Activated CD4-positive, alpha-beta T cell treated with anti-CD3 and anti-CD28 coated beads for 36 hours (primary cell): ENCODE measurements at places on chromosomes 13 and 19. TPM values are rescaled to one million over a fixed set of nuclear protein-coding genes. Genes with fewer than 3 reads are reported as not detected.

The NLRP9 gene
- not detected for total RNA-seq

DNA sequence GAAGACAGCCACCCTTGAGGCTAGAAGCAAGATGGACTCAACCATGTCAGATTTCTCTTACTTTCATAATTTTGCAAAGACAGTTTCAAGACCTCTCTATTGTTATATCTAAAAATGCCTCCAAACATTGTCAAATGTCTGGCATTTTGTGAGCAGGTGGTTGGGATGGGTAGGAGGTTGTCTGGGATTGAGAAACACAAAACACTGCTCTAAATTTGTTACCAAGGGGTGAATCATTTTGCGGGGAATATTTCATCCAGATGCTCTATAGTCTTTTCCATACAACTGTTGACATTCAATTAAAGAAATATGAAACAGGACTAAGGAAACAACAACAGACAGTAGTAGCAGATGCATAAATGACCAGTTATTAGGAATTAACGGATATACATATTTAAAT, 208.2 kb downstream of the ITGBL1 start:
- H3K4me3 ChIP-seq = no peak overlapping the region
- H3K27ac ChIP-seq = no peak overlapping the region
- peaks cover 6% of the 10 kb centered on the region for H3K27me3 ChIP-seq
- DNase-seq = no peak
- H3K36me3 ChIP-seq = no peaks in the 10 kb centered on the region

- no peaks in the 10 kb centered on the region for H3K36me3 ChIP-seq
- H3K27ac ChIP-seq = no peak overlapping the region
- H3K4me1 ChIP-seq = no peaks in the 10 kb centered on the region
- peaks cover 5% of the 10 kb centered on the region for H3K27me3 ChIP-seq
Measured at GRCh38 chr13:39575641-39576238, 27.3 kb downstream of the LHFPL6 start.

- H3K4me1 ChIP-seq = peaks cover 21% of the 10 kb centered on the region
- H3K4me3 ChIP-seq = no peak overlapping the region
- no peaks in the 10 kb centered on the region for H3K36me3 ChIP-seq
- no peak overlapping the region for H3K27ac ChIP-seq
- no peaks in the 10 kb centered on the region for H3K27me3 ChIP-seq
Measured at GRCh38 chr13:27728271-27728670, 64.0 kb upstream of the GSX1 start.

The NCR1 gene
- total RNA-seq = not detected

The PRODH2 gene
- not detected for total RNA-seq

DNA sequence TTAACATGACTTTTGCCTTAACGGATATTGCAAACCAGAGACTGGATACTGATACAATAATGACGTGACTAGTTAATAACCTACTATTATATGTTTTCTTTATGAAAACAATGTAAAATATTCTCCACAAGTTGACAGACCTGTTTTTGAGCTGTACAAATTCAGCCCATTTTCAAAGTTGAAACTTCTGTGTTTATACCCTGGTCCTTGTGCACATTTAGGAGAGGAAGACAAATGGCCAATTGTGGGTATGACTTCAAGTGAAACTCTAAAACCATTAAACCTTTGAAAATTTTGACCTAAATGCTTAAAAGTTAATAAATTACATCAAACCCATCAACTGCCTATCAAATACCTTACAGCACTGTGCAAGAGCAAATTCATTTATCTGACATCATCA, 8.9 kb downstream of the SPRY2 start:
- no peaks in the 10 kb centered on the region for H3K36me3 ChIP-seq
- H3K27ac ChIP-seq = no peak overlapping the region
- DNase-seq = no peak
- H3K27me3 ChIP-seq = peaks cover 6% of the 10 kb centered on the region

The C19orf73 gene
- total RNA-seq = 2.0 TPM

- no peaks in the 10 kb centered on the region for H3K36me3 ChIP-seq
- H3K4me3 ChIP-seq = no peak overlapping the region
- no peak for DNase-seq
- H3K27me3 ChIP-seq = peaks cover 29% of the 10 kb centered on the region
- no peak overlapping the region for H3K27ac ChIP-seq
Measured at GRCh38 chr13:22929381-22930126, 251.2 kb upstream of the SGCG start.

The CDC16 gene
- total RNA-seq = 90.8 TPM

The MEIOSIN gene
- not detected for total RNA-seq

- DNase-seq = no peak
- no peaks in the 10 kb centered on the region for H3K27me3 ChIP-seq
- H3K36me3 ChIP-seq = no peaks in the 10 kb centered on the region
- peaks cover 31% of the 10 kb centered on the region for H3K4me1 ChIP-seq
- no peak overlapping the region for H3K27ac ChIP-seq
Measured at GRCh38 chr19:18697680-18698079, 14.2 kb downstream of the CRTC1 start.

GRCh38 chr19:10826231-10826630, 9.8 kb downstream of the TMED1 start:
- no peaks in the 10 kb centered on the region for H3K27me3 ChIP-seq
- no peaks in the 10 kb centered on the region for H3K4me1 ChIP-seq

The ZNF534 gene
- total RNA-seq = 0.09 TPM

GRCh38 chr19:9075064-9075949, 11.6 kb upstream of the OR1M1 start:
- H3K36me3 ChIP-seq = no peaks in the 10 kb centered on the region
- DNase-seq = no peak

GRCh38 chr13:94433055-94433961, 46.2 kb downstream of the DCT start:
- no peaks in the 10 kb centered on the region for H3K27me3 ChIP-seq
- peaks cover 33% of the 10 kb centered on the region for H3K4me1 ChIP-seq
- H3K36me3 ChIP-seq = no peaks in the 10 kb centered on the region
- H3K4me3 ChIP-seq = no peak overlapping the region
- peak; percentile 65 for DNase-seq

The CD37 gene
- 191 TPM for total RNA-seq

DNA sequence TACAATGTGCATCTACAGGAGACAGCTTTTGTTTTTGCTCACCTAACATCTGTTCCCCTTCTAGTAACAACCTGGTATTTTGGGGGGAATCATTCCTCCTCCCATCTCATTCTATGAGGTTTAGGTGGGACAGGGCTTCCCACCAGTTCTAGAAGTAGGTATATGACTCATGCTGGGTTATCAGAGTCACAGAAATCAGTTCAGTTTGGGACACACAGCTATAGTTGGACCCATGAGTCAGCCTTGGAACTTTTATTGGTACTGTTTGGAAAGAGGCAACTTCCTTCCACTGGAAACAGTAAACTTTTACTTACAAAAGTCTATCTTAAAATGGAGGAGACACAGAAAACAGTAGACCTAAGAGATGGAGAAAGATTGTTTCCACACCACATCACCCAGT, 185.5 kb downstream of the DNAJC3 start:
- peaks cover 12% of the 10 kb centered on the region for H3K27me3 ChIP-seq
- DNase-seq = no peak
- no peak overlapping the region for H3K27ac ChIP-seq
- no peak overlapping the region for H3K4me3 ChIP-seq
- no peaks in the 10 kb centered on the region for H3K36me3 ChIP-seq

DNA sequence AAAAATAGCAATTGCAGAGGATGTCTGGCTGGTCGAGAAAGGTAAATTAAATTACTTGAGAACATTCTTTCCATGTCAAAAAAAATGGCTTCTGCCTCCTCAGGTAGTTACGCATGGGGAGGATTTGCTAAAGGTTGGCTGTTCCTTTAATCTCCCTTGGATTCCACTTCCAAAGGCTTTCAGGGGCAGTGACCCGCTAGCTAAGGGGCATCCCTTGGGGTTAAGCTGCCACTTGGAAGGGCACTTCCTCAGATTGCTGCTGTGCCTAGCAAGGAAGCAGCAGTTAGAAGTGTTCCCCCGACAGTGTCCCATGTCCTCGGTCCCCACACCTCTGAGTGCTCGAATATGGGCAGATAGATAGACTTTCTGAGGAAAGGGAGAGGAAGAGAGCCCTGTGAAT, 108.5 kb downstream of the RGCC start:
- DNase-seq = no peak
- H3K36me3 ChIP-seq = peaks cover 11% of the 10 kb centered on the region
- no peaks in the 10 kb centered on the region for H3K27me3 ChIP-seq
- H3K27ac ChIP-seq = peak overlapping the region; percentile 35
- no peak overlapping the region for H3K4me3 ChIP-seq

DNA sequence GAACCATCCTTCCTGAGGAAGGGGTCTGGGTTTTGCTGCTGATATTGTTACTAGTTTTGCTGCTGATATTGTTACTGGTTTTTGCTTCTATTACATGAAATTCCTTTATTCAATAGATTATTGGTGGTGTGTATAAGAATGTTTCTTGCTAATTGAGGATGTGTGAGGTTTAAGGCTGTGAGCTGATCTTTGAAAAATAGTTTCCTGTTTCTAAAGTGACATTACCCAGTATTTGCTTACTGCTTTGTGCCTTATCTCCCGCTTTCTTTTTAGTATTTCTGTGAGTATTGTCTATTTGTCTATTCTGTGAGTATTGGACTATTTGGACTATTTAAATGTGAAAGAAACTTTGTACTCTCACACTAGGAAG, 38.2 kb upstream of the C1QTNF9 start:
- peak overlapping the region; percentile 87 for H3K4me3 ChIP-seq
- H3K4me1 ChIP-seq = peaks cover 86% of the 10 kb centered on the region
- peak overlapping the region; percentile 97 for H3K27ac ChIP-seq
- peaks cover 37% of the 10 kb centered on the region for H3K36me3 ChIP-seq

GRCh38 chr19:35822579-35822978, 9.9 kb upstream of the PRODH2 start:
- peaks cover 3% of the 10 kb centered on the region for H3K4me1 ChIP-seq
- no peak overlapping the region for H3K27ac ChIP-seq
- no peak overlapping the region for H3K4me3 ChIP-seq
- peaks cover 18% of the 10 kb centered on the region for H3K27me3 ChIP-seq

The CD33 gene
- 0.26 TPM for total RNA-seq
